GM23338 (cell line): ENCODE measurements at places on chromosomes 16 and 17.
A peak's percentile ranks its signal among the peaks of the same experiment; 100 is the strongest.

- no peak for DNase-seq
These were observed 393.0 kb downstream of the HAPSTR1 start for GRCh38 chr16:9484426-9484825.

- no peak for DNase-seq
These were observed 10.1 kb downstream of the TMEM238L start for GRCh38 chr17:10793816-10794215.

DNA sequence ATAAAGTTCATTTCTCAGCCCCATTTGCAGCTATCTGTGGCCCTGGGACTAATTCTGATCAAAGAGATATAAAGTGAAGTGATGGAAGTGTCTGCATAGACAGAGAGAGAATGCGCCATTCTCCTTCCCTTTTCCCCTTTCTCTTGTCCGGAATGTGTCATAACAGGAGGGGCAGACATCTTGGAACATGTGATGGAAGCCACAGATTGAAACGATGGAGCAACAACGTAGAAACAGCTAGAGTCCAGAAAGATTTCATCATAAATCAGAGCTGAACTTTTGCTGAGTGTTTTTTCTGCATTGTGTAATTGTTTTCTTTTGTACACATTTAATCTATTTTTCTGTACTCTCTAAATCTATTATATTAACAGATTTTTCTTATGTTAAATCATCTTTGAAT is 11.3 kb downstream of the ASGR1 start:
- no peak for DNase-seq

DNA sequence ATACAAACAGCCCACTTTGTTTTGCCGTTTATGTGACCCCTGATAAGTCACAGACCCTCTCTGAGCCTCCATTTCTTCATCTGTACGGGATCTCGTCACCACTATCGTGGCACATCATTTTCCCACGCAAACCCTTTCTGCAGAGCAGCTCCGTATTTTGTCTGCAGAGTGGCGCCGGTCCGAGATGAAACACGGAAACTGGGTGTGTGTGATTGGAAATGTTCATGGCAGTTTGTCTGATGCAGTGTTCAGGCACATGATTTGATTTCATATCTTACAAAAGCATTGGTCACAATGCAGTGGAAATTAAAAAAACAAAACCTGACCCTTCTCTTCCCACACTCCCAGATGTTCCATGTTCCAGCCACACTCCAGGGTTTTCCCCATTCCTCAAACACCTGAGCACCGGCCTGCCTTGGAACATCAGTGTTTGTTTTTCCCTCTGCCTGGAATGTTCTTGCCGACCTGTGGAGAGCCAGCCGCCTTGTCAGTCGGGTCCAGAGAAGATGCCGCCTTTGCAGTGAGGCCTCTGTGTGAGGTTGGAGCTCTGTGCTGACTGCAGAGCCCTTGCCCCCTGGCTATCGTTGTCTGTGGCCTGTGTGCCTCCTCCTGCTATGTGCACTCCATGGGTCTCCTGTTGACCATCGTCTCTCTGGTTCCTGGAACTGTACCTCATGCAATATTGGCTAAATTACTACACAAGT is 39.2 kb downstream of the NT5M start:
- DNase-seq: no peak

GRCh38 chr17:36464765-36465088 is 21.8 kb upstream of the ZNHIT3 start:
- peak; percentile 75 for DNase-seq

DNA sequence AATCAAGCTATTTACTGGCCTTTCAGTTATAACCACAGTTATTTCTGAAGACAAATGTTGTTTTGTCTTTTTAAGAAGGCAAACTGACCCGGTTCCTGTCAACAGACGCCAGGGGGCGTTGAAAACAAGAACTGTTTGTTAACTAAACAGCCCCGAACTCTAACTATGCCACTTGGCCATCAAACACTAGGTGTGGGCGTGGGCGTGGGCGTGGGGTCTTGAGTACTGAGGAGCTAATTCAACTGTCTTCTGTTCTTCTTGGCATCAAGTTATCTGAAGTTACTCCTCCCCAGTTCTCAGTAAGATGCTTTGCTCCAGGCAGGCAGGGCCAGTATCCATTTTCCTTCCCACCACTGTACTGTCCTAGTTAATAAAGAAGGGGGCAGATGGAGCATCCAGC is 63.3 kb upstream of the MTMR4 start:
- peak; percentile 90 for DNase-seq
